ENCODE measurements at places on chromosomes 12 and 14.

DNA sequence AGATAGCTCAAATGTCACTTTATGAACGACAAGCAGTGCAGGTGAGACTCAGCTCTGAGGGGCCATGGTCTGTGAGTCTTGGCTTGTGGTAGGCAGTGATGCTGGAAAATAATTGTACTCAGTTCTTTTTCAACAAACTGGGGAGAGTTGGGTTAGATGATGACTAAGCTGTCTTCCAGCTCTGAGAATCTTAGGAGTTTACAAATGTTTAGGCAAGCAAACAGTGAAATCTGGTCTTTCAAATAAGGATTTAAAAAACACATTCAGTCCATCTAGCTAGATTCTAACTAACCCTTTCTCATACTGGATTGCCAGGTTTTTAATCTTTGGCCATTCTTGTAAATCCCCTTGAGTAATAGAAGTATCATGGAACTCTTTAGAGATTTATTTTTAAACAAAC, 3.4 kb downstream of the PHC1 start:
- no peak for DNase-seq

GRCh38 chr14:58712357-58712756, 74.6 kb downstream of the DACT1 start:
- no peak for DNase-seq

- DNase-seq: no peak
Measured at GRCh38 chr12:99981639-99982190, 3.0 kb downstream of the ANKS1B start.

- no peak for DNase-seq
Measured at GRCh38 chr14:92039063-92039718, 668 bp downstream of the TRIP11 start.

DNA sequence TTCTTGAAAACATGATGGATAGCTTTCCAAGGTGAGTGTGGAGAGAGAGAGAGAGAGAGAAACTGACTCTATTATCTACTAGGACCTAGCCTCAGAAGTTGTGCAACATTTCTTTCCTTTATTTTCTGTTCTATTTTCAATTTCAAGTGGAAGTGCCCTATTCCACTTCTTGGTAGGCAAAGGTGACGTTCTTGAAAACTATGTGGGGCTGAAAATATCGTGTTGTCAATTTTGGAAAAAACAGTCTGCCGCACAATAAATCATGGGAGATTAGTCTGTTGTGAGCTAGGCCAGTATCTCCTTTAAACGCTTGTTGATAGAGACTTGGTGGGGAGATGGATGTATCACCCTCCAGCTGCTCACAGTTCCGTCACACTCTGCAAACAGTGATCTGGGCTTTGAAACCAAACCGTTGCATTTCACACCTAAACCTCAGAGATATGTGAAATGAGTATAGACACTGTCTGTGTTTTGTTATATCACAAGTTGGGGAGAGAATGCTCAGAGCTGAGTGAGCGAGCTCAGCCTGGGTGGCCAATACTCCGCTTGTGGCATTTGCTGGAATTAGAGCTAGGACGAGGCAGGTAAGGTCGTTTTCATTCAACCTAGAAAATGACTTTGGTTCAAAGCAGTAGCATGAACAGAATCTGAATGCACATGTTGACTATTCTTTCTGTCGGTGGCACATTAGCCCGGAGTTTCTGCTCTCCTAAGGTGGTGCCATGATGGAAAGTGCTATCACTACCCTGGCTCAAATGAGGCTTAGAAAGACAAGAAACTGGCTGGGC, 75.1 kb upstream of the ST8SIA1 start:
- DNase-seq: peak; percentile 36

Measured in stimulated activated naive CD8-positive, alpha-beta T cell treated with anti-CD3 and anti-CD28 coated beads, Interleukin-15, amount 100 ng/mL, for 72 hours (primary cell).